Activated T-helper 1 cell treated with anti-CD3 and anti-CD28 coated beads, Interleukin-12 subunit alpha, Interleukin-12 subunit beta, Interleukin-2, Interleukin-4 antibody, amounts not matched to agents 30 ng/mL and 10 ng/mL and 1 ng/mL, durations not matched to agents 14 hours and 24 hours and 36 hours (primary cell): ENCODE measurements at places on chromosomes 6 and 20.

DNA sequence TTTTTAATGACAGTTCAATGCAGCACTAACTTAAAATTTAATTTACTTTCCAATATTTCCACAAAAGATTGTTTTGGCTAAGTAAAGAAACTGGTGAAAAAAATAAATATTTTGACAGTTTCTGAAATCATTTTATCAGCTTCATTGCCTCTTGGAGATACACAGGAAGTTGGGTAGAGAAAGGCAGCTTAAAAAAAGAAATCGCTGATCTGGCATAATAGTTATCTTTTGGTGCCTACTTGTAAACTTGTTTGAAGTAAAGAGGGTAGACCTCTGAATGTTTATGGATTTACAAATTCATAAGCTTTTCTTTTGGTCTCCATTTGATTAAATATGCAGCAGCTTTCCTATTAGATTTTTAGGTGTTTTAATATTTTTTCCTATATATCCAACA, 103.4 kb downstream of the RTN4IP1 start:
- no peak overlapping the region for H3K27ac ChIP-seq
- peaks cover 34% of the 10 kb centered on the region for H3K36me3 ChIP-seq
- no peaks in the 10 kb centered on the region for H3K27me3 ChIP-seq
- H3K4me3 ChIP-seq, result no peak overlapping the region
- peaks cover 66% of the 10 kb centered on the region for H3K4me1 ChIP-seq

DNA sequence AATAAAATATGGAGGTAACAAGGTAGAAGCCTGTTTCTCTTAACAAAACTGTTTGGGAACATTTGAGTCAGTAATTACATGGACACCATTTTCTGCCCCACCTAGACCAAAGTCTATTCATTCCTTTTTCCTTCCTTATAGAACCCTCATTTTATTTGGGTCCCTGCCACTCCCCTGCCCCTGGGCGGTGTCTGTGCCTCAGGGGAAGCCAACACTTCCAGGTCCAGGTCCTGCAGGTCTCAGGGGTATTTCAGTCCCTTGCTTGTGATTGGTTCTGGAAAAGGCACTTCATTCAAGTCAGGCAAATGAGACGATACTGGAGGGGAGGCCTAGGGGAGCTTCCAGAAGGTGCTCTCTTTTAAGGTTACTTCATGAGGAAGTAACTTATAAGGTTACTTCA, 42.3 kb downstream of the SLC35D3 start:
- H3K4me1 ChIP-seq, result peaks cover 9% of the 10 kb centered on the region
- H3K27me3 ChIP-seq, result peaks cover 30% of the 10 kb centered on the region
- no peak overlapping the region for H3K4me3 ChIP-seq
- no peaks in the 10 kb centered on the region for H3K36me3 ChIP-seq
- no peak overlapping the region for H3K27ac ChIP-seq
- no peak for DNase-seq

DNA sequence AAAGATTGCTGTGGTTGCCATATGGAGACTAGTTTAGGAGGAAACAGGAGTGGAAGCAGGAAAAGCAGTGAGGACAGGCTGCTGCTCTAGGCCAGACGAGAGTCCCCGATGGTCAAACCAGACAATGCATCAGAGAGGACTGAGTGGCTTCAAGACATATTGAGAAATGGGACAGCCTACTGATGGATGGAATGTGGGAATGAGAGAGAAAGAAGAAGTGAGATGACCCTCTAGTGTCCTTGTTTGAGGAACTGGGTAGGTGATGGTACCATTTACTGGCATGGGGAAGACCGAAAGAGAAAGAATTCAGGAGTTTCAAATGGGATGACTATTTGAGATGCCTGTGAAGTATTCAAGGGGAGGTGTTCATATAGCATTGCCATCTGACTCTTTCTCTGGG, 111.8 kb upstream of the LAMP5 start:
- no peak overlapping the region for H3K27ac ChIP-seq
- H3K27me3 ChIP-seq, result no peaks in the 10 kb centered on the region
- H3K4me3 ChIP-seq, result no peak overlapping the region
- no peaks in the 10 kb centered on the region for H3K36me3 ChIP-seq

GRCh38 chr20:59718751-59719150, 114.4 kb downstream of the PHACTR3 start:
- DNase-seq, result no peak
- H3K4me1 ChIP-seq, result no peaks in the 10 kb centered on the region
- peaks cover 6% of the 10 kb centered on the region for H3K27me3 ChIP-seq
- no peak overlapping the region for H3K4me3 ChIP-seq

DNA sequence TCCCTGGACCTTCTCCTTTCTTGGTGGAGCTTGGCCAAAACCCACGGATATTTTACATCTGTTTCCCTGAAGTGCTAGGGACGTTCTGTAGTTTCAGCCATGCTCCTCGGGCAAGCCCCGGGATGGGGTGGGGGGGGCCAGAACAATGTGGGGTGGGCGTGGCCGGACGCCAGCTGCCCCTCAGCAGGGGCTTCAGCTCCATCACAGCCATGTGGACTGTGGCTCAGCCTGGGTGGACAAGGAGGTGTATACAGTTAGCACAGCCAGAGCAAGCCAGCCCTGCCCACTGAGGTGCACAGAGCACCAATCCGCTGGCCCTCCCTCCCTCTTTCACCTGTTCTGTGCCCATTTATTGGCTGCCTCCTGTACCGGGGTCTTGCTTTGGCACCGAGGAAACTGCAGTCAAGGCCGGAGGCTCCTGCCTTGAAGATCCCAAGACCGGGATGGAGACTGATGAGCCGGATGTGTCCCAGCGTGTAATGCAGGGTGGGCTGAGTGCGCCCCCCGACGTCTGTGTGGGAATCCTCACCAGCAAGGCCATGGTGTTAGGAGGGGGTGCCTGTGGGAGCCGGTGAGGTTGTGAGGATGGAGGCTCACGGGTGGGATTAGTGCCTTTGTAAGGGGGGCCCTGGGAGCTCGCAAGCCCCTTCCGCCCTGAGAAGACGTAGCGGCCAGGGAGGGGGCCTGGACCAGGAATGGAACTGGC, 28.0 kb downstream of the FRMD1 start:
- no peak overlapping the region for H3K4me3 ChIP-seq
- no peak overlapping the region for H3K27ac ChIP-seq
- H3K36me3 ChIP-seq, result no peaks in the 10 kb centered on the region
- H3K27me3 ChIP-seq, result no peaks in the 10 kb centered on the region
- DNase-seq, result no peak

DNA sequence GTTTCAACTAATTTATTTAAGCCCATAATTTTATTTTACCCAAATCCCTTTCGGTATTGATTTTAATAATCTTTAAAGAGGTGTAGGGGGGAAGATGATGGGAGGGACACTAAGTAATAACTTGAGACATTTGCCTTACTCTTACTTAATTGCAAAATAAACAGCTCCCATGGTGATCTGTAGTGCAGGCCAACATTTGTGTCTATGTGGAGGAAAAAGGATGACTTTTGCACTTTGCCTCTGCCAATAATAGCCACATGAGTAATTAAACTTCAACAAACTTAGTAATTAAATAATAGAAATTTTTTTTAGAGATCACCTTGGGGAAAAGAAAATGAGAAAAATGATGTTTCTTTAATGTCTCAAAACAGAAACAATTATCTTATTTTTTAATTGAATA, 29.9 kb upstream of the CD2AP start:
- no peak for DNase-seq
- no peak overlapping the region for H3K4me3 ChIP-seq
- no peaks in the 10 kb centered on the region for H3K27me3 ChIP-seq
- no peaks in the 10 kb centered on the region for H3K36me3 ChIP-seq
- H3K27ac ChIP-seq, result no peak overlapping the region

DNA sequence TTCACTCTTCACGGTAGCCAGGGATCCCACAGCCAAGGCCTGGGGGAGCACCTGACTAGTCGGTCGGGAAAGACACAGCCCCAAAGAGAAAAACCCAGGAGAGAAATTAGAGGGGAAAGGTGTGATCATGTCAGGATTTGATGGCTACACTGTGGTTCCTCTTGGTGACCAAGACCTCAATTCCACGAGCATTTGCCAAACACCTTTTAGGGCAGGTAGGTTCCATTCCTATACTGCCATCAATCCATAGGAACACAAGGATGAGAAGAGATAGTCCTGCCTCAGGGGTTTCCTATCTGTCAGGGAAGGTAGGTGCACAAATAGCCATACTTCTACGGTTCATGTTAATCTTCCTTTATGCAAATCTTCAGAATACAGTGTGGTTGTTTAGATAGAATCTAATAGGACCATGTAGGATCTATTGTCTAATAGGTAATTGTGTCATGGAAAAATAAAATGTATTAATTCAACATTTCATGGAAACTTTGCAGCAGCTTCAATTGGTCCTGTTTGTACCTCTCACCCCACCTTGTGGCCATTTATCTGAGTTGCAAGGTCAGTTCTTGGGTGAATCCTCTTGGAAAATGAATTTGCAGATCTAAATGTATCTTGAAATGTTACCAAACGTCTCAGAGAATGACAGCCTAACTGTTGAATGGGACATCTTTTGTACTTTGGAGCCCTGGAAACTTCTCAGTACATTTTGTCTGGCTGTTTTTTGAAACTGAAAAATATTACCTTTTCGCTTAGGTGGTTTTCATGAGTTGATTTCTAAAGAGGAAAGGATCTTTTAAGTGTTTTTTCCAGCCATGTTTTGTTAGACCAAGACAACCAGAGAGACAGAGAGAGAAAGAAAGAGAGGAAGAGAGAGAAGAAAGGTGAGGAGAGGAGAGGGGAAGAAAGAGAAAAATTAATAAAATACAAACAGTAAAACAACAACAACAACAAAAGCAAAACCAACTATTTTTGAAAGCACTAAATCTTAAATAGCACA, 33.7 kb upstream of the IYD start:
- H3K27me3 ChIP-seq, result peaks cover 7% of the 10 kb centered on the region
- no peak overlapping the region for H3K4me3 ChIP-seq
- DNase-seq, result no peak
- H3K27ac ChIP-seq, result no peak overlapping the region

GRCh38 chr6:107114926-107115694, at the start of gene BEND3:
Gene BEND3, minus strand, starts transcription at chr6:107115515. Its CDS starts 16,230 bp downstream, at chr6:107099285.
- peak; percentile 37 for DNase-seq
- H3K4me3 ChIP-seq, result peak within 1 kb of the TSS; percentile 84

- no peak overlapping the region for H3K4me3 ChIP-seq
- no peaks in the 10 kb centered on the region for H3K36me3 ChIP-seq
- no peak for DNase-seq
- H3K27me3 ChIP-seq, result peaks cover 3% of the 10 kb centered on the region
- H3K27ac ChIP-seq, result no peak overlapping the region
- no peaks in the 10 kb centered on the region for H3K4me1 ChIP-seq
Measured at GRCh38 chr6:142985281-142985680, 40.3 kb upstream of the HIVEP2 start.

DNA sequence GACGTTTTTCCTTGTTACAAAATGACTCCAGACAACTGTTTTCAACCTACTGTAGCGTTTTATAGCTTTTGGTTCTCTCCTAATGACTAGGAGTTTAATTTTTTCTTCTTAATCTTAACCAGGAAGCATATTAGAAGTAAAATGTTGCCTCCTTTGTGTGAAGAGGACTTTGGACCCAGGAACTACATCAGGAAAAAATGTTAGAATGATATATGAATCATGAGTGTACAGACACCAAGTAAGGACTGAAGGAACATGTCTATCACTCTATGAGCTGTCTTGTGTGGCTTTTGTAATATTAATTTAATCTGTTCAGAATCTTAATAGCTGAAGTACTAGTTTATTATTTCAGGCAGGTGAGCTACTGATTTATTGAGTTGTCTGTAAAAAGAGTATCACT, 71.0 kb upstream of the MARCKS start:
- H3K4me1 ChIP-seq, result no peaks in the 10 kb centered on the region
- DNase-seq, result no peak
- no peaks in the 10 kb centered on the region for H3K36me3 ChIP-seq
- H3K27me3 ChIP-seq, result peaks cover 2% of the 10 kb centered on the region
- H3K4me3 ChIP-seq, result no peak overlapping the region
- H3K27ac ChIP-seq, result no peak overlapping the region

GRCh38 chr6:161058741-161059140, 67.2 kb downstream of the MAP3K4 start:
- H3K4me1 ChIP-seq, result peaks cover 7% of the 10 kb centered on the region
- H3K27me3 ChIP-seq, result no peaks in the 10 kb centered on the region
- no peak overlapping the region for H3K4me3 ChIP-seq
- DNase-seq, result no peak
- H3K36me3 ChIP-seq, result peaks cover 15% of the 10 kb centered on the region

DNA sequence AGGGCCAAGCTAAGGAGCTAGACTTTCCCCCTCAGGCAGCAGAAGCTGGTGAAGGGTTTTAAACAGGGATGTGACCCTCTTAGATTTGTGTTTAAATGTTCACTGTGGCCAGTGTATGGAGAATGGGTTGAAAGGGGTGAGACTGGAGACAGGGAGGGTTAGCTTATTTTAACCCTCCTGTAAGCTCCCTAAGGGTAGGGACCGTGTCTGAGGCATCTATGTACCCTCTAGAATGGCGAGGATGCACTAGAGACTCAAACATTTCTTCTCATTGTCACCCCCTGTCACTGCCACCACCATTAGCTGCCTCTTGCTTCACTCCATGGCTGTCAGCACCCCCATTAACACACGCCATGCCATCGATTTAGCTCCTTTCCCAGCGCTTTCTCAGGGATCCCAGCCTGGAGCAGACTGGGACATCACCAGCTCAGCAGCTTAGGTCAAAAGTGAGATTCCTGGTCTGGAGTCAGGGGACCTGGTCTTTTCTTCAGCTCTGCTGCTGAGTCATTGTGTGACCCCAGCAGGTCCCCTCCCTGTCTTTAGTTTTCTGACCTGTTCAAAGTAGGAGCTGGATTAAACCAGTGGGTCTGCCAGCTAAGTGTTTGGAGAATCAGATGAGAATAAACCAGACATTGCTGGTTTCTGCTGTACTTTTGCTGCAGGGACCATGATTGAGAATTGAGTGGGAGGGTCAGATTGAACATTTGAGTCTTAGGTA, 1.1 kb upstream of the SLC22A7 start:
- no peaks in the 10 kb centered on the region for H3K4me1 ChIP-seq
- no peaks in the 10 kb centered on the region for H3K36me3 ChIP-seq
- no peak overlapping the region for H3K4me3 ChIP-seq
- H3K27ac ChIP-seq, result no peak overlapping the region
- no peak for DNase-seq
- peaks cover 14% of the 10 kb centered on the region for H3K27me3 ChIP-seq

DNA sequence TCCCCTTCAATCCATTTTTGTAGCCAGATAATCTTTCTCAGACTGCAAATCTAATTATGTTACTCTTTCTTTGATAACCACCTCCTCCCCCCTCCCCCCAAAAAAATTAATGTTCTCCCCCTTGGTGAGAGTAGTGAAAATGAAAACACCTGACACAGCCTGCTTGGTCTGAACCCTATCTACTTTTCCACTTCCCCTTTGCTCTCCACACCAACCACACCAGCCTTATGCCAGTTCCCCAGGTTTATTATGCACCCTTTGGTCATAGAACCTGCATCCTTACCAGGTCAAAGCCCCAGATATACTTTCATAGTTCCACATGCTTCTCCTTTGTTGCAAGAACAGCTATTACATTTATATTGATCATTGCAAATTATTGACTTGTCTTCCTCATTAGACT, 19.4 kb downstream of the PFDN4 start:
- peaks cover 3% of the 10 kb centered on the region for H3K27me3 ChIP-seq
- no peak overlapping the region for H3K27ac ChIP-seq
- H3K36me3 ChIP-seq, result peaks cover 1% of the 10 kb centered on the region
- H3K4me3 ChIP-seq, result no peak overlapping the region

GRCh38 chr6:135358985-135359384, 138.6 kb downstream of the AHI1 start:
- no peaks in the 10 kb centered on the region for H3K27me3 ChIP-seq
- H3K36me3 ChIP-seq, result peaks cover 10% of the 10 kb centered on the region
- peaks cover 16% of the 10 kb centered on the region for H3K4me1 ChIP-seq

- no peak overlapping the region for H3K4me3 ChIP-seq
- no peaks in the 10 kb centered on the region for H3K27me3 ChIP-seq
- DNase-seq, result no peak
- peak overlapping the region; percentile 31 for H3K27ac ChIP-seq
- H3K4me1 ChIP-seq, result peaks cover 37% of the 10 kb centered on the region
Measured at GRCh38 chr6:160042014-160042773, 73.3 kb downstream of the IGF2R start.

GRCh38 chr6:12602342-12602741, 114.2 kb upstream of the PHACTR1 start:
- peaks cover 16% of the 10 kb centered on the region for H3K4me1 ChIP-seq
- H3K27ac ChIP-seq, result no peak overlapping the region
- no peaks in the 10 kb centered on the region for H3K36me3 ChIP-seq
- H3K4me3 ChIP-seq, result no peak overlapping the region
- H3K27me3 ChIP-seq, result no peaks in the 10 kb centered on the region
